ENCODE measurements at places on chromosomes 13 and 19.

DNA sequence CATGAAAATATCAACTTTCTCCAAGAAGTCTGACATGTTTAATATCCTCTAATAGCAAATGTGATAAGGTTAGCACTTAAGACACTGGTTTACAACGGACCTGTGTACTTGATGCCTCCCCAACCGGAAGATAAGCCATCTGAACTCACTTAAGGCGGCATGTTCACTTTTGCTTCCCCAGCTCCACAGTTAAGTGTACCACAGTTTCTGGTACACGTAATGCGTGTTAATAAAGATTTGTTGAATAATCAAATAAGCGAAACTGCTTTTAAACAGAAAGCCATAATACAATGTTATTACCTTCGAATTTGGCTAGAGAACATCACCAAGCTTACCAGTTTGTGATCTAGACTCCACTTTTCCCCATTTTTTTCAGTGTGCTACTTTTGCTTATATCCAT, 1.4 kb upstream of the PAN3 start:
- no peak for DNase-seq

DNA sequence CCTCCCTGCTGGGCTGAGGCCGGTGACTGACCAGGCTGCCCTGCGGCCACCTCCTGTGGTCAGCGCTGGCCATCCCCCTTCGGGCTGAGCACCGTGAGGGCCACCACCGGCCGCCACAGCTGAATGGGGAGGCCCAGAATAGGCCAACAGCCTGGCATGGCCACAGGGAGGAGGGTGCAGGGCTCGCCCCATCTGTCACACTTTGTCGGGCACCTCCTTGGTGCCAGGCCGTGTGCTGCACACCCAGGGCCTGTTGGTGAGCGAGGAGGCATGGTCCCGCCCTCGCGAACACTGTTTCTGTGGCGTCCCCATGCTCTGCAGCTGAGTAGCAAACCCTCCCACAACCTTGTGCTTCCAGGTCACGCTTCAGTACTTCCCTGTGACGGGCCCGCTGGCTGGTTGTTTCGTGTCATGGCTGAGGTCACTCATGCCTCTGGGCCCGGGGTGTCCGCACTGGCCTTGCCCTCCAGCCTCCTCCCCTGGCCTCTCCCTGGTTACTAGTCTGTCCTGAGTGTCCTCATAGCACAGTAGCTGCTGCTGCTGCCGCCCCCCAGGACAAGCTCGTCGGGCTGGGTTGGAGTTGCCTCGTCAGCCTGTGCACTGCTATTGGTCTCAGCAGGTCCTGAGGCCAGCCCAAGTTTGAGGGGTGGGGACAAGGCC, 15.2 kb downstream of the EPN1 start:
- DNase-seq = no peak

GRCh38 chr13:93173654-93174053, 53.0 kb upstream of the GPC6 start:
- DNase-seq = no peak

- DNase-seq = no peak
These were observed 212.4 kb downstream of the URI1 start for GRCh38 chr19:30154410-30154809.

GRCh38 chr19:29812881-29813275, 1.1 kb downstream of the CCNE1 start:
- DNase-seq = no peak

- peak; percentile 69 for DNase-seq
These were observed 28.4 kb downstream of the TMTC4 start for GRCh38 chr13:100646030-100646673.

- no peak for DNase-seq
These were observed 195.7 kb upstream of the IPO5 start for GRCh38 chr13:97757807-97758206.

DNA sequence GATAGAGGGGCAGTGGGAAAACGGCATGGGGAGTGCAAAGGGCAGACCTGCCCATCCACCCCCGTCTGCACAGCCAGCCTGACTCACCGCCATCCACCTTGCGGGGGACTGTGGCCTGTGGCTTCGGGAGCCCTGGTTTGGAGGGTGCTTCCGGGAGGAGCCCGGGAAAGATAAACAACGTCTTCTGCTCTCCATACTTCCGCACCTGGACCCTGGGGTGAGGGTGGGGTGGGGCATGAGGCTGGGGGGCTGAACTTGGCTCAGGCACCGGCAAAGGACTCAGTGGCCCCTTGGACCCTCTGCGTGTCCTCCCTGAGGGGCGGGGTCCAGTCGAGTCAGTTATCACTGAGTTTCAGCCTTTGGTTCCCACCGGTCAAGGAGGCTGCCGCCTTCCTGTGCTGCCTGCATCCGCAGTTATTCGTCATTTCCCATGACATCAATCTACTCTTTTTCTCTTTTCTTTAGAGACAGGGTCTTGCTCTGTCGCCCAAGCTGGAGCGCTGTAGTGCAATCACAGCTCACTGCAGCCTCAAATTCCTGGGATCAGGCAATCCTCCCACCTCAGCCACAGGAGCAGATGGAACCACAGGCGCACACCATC, 3.2 kb downstream of the GPR108 start:
- DNase-seq = no peak

GRCh38 chr13:34943436-34944273, 1.6 kb downstream of the NBEA start:
- DNase-seq = no peak

- no peak for DNase-seq
These were observed 131.9 kb upstream of the IRS2 start for GRCh38 chr13:109918179-109918711.

DNA sequence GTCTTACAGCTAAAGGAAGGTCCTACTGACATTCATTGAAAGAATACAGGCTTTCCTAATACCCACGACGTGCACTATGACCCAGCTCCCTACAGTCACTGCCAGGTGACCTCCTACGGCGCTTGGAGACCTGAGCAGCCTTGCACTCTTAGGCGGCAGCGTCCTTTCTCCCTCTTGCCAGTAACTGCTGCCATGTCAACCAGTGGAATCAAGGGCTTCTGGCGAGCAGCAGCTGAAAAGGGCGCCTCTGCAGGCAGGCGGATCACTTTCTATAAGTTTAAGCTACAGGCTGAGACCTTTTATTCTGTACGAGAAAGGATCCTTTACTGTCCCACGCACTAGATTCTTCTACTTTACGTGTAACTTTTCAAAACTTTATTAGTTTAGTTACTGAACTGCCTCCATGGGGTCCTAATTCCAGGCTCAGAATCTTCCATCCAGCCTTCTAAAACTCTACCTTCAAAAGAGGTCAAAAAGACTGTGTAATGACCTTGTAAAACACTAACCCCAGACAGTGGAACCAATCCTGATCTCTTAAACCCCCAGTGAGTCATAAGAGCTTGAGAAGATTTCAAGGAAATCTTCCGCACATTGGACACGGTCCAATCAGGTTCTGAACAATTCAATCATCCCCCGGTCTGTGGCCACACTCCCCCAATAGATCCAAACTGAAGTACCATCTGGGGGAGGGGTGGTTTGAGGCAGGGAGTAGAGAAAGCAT, 1.9 kb downstream of the KCTD12 start:
- peak; percentile 69 for DNase-seq

- peak; percentile 92 for DNase-seq
These were observed at the start of gene PNMA8B for GRCh38 chr19:46495786-46496099. Gene PNMA8B, minus strand, starts transcription at chr19:46495867. Its CDS starts 402 bp downstream, at chr19:46495465.

- no peak for DNase-seq
These were observed 367.4 kb downstream of the MTUS2 start for GRCh38 chr13:29187584-29187983.

- no peak for DNase-seq
These were observed 489.7 kb downstream of the COG6 start for GRCh38 chr13:40145139-40145538.

GRCh38 chr13:108594153-108594552, 35.3 kb upstream of the MYO16 start:
- DNase-seq = no peak

- DNase-seq = no peak
These were observed 11.6 kb downstream of the ZNF57 start for GRCh38 chr19:2912306-2912705.

- DNase-seq = no peak
These were observed 517.4 kb downstream of the RFC3 start for GRCh38 chr13:34335014-34336007.

DNA sequence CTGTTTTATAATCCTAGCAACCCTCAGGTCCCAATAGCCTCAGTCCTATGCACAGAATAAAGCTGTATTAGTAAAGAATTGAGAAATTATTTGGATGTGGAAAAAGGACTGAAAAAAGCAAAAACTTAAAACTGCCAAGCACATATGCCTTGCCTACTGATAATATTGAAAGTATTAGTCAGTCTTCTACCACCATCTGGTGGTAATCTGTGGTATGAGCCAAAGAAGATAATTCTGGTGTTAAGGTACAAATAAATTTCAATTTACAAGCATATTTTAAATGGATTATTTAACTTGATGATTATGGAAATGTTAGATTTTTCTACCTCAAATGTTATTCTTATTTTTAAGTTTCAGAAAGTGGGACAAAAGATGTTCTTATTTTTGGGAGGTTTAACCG, 460.3 kb upstream of the KLHL1 start:
- peak; percentile 38 for DNase-seq

DNA sequence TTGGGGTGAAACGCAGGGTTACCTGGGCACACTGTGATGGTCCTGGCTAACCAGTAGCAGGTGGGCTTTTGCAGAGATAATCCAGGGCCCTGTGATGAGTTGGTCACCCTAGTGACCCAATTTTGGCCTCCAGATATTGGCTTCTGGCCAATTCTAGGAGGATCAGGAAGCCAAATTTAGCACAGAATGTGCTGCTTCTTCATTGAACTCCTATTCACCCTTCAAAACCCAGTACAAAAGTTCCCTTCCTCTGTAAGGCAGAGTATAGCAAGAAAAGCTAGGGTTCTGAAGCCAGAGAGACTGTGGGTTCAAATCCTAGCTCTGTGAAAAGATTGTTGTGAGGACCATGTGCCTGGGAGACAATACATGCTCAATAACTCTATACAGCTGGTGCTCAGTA, 70.8 kb downstream of the INSR start:
- no peak for DNase-seq

- DNase-seq = peak; percentile 47
These were observed 1.8 kb downstream of the PTGER1 start for GRCh38 chr19:14473073-14473977.

GRCh38 chr13:43728421-43728820, 58.4 kb downstream of the ENOX1 start:
- no peak for DNase-seq

DNA sequence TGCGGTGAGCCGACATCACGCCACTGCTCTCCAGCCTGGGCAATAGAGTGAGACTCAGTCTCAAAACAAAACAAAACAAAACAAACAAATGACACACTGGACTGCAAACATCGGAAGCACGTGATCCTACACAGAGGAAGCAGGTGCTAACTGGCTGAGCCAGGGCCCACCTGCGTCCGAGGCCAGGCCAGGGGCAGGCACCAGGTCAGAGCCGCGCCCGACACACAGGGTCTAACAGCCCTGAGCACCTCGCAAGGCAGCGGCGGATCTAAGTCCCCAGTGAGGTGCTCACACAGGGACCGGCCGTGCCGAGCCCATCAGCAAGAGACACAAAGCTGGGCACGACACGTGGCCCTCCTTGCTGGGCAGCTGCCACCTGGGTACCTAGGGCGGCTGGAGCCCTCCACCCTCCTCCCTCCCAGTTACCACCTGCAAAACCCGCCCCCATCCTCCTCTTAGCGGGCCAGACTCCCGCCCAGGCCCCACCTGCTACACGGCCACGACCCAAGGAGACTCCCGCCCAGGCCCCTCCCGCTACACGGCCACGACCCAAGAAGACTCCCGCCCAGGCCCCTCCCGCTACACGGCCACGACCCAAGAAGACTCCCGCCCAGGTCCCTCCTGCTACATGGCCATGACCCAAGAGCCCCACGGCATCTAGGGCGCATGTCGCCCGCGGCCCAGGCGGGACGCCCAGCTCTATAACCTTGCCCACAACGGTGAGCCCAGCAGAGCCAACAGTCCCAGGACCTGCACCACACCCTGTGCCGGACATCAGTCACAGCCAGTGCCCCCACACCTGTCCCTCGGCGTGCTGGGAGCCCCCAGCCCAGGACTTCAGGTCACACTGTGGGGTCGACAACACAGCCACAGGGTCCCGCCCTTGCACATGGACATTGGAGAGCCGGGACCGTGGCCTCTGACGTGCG, 15.6 kb downstream of the AP3D1 start:
- no peak for DNase-seq

- DNase-seq = peak; percentile 90
These were observed 32.2 kb upstream of the TNFAIP8L1 start for GRCh38 chr19:4606921-4607678.

- DNase-seq = no peak
These were observed 401.6 kb downstream of the COG6 start for GRCh38 chr13:40056898-40057619.

GRCh38 chr13:94115054-94115453, 364.4 kb downstream of the DCT start:
- DNase-seq = no peak

DNA sequence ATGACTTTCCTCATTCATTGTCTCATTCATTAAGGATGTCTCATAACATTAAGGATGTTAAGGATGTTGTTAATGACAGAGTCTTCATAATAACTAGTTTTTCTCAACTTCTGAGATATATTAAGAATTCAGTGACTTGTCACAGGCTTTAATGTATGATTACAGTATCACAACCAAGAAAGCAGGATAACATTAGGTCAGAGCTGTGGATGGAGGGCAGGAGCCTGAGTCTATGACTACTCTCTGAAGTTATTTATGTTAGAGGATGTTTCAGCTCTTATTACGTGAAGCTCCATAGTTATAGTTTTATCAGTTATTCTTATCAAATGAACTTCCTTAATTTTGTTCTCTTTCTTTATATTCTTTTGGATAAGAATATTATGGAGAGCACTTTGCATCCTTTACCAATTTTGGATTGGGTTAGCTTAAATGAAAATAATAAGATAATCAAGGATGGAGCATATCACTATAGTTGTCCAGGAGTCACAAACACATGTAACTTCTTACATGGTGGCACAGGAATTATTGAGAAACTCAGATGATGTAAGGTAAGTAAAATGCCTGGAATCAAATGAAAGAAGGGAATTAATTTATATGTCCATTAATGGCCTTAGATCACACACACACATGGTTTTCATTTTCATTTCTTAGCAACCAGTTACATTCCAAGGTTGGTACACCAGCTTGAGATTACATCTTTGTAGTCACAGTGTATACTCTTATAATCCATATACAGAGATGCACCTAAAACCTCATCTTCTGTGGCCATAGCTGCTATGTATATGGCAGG, 57.0 kb downstream of the SLC10A2 start:
- no peak for DNase-seq

DNA sequence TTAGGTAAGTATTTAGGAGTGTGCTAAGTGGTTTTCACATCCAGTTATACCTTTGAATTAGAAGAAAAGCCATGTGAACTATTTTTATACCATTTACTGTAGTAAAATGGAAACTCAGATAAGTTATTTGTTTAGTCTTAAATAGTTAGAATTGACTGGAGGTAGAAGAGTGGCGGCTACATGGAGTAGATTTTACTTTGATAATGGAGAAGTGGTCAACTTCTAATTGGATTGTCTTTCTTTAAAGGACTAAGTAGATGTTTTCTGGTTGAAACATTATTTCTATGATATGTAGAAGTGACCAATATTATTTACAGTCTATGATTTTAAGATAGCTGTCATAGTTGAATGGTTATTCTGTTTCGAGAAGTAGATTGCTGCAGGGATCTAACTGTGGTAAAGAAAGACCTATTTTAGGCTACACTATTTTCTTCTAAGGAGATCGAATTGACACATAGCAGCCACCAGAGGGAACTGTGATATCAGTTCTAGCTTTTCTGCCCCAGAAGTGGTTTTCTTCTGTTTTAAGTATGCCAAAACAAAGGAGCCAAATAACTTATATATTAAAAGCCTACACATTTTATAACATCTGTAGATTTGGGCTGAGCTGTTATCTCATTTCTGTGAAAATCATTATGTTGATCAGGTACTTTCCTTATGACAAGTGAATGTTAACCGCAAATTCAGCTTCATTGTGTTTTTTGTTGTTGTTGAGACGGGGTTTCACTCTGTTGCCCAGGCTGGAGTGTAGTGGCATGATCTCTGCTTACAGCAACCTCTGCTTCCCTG, 26.1 kb downstream of the ZMYM2 start:
- peak; percentile 37 for DNase-seq

Measured in D341Med (cell line).